HTR-8/SVneo (cell line): ENCODE measurements at places on chromosomes 16 and 17.

GRCh38 chr17:18981335-18981641 lies 23.3 kb downstream of the FAM83G start:
- no peak for DNase-seq

GRCh38 chr17:29347831-29348629 lies 42.1 kb upstream of the TAOK1 start:
- peak; percentile 60 for DNase-seq

DNA sequence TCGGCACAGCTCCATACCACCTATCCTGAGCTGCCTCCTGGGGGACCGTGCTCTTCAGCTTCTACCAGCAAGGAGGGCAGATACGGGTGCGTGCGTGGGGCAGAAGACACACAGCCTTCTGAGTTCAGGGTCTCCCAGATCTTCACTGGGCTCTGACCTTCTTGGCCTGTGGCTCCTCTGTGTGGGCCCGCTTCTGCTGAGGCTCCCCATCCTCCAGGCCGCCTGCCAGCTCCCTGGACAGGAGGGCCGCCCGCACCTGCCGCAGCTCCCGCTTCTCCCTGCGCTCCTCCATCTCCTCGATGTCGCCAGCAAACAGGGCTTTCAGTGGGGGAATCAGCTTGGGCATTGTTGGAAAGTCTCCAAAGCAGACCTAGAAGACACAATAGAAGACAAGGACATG lies 25.2 kb downstream of the ELAC2 start:
- no peak for DNase-seq

GRCh38 chr17:61326330-61326729 lies 73.3 kb upstream of the TBX2 start:
- DNase-seq, result no peak

GRCh38 chr16:1159325-1159972 lies 6.5 kb downstream of the CACNA1H start:
- no peak for DNase-seq

- no peak for DNase-seq
These were observed 95.9 kb upstream of the CIBAR2 start for GRCh38 chr16:85208181-85208580.

GRCh38 chr17:28951991-28952975 lies 965 bp upstream of the PHF12 start:
- DNase-seq, result peak; percentile 98

GRCh38 chr17:67995570-67996263 lies 552 bp downstream of the C17orf58 start:
- DNase-seq, result no peak

DNA sequence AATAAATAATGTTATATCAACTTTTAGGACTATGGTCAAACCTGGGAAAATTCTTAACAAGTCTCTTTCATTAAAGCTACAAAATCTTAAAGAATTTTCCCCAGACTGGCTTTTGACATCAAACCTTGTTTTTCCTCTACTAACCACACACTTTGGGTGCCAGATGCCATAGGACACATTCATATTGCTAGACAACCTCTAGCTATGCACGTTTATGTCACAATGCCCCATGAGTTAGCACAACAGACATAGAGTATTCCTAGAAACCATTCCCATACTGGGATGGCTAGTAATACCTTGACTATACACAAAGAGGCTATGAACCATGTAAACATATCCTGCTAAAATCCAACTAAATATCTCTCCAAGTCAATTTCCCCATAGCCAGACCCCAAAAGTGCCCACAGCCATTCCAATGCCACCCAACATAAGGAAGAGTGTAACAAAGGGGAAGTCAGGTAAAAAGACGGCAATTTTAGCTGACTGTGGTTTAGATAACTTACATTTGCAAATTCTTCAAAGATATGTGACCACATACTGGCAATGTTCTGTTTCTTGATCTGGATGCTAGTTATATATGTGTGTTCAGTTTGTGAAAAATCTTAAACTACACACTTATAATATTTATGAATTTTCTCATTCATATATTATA lies 23.4 kb downstream of the SMURF2 start:
- no peak for DNase-seq

DNA sequence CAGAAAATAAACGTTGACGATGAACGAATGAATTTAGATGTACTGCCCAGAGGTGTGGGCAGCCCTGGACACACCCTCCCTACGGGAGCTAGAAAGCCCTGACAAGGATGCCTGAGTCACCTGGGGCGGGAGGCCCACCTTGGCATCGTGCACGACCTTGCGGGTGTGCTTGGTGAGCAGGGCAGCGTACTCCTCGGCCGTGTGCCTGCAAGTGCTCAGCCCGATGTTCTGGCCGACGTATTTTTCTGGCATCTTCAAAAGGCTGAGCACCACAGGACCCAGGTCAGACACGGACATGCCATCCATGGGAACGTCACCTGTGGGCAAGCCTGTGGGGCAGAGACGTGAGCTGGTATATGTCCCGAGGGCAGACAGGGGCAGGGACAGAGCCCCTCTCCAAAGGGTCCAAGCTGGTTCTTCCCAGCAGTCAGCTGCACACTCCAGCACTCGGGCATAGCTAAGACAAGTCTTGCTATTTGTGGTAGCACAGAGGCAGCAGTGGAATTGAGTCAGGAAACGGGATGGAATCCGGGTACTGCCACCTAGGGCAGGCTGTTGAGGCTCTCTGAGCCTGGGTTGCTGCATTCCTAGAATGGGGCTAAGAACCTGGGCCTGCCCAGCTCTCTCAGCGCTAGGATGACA lies 10.8 kb downstream of the NMRAL1 start:
- no peak for DNase-seq

DNA sequence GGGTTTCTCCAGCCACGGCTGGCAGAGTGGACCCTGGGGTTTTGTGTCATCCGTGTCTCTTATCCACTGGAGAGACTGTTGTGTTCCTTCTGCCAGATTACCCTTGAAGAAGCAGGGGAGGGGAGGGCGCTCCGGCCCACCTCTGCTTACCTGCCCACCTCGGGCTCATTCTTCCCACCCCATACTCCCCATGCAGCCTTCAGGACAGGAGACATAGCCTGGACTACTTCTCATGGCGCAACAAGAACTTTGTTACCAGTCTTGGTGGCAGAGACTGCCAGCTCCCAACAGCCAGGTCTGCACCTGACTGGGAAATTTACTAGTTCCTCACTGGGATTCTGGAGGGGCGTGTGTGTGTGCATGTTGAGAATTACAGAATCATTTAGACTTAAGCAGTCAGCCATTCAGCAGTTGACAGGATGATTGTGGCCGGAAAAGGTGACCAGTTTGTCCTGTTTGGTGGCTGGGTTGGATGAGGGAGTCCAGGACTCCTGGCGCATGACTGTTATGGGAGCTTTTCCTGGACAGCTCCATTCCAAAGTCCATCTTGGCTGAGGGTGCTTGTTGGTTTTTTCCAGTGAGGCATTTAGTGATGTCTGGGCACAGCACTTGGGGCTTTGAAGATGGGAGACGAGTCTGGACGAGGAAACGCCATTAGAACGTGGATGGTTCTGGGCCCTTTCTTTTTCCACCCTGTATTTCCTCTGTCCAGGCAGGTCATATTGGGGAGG lies 8.7 kb downstream of the GSE1 start:
- DNase-seq, result no peak

DNA sequence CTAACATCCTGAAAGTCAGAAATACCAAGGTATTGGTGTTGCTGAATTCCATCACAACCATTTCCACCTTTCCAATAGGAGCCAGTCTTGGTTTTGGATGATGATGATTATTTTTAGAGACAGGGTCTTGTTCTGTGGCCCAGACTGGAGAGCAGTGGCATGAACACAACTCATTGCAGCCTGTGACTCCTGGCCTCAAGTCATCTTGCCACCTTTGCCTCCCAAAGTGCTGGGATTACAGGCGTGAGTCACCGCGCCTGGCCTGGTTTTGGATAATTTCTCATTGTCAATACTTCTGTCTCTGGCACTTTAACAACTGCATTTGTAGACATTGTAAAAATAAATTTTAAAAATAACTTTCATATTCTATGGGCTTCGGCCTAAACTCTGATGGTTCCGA lies 22.6 kb downstream of the STAT5B start:
- no peak for DNase-seq

DNA sequence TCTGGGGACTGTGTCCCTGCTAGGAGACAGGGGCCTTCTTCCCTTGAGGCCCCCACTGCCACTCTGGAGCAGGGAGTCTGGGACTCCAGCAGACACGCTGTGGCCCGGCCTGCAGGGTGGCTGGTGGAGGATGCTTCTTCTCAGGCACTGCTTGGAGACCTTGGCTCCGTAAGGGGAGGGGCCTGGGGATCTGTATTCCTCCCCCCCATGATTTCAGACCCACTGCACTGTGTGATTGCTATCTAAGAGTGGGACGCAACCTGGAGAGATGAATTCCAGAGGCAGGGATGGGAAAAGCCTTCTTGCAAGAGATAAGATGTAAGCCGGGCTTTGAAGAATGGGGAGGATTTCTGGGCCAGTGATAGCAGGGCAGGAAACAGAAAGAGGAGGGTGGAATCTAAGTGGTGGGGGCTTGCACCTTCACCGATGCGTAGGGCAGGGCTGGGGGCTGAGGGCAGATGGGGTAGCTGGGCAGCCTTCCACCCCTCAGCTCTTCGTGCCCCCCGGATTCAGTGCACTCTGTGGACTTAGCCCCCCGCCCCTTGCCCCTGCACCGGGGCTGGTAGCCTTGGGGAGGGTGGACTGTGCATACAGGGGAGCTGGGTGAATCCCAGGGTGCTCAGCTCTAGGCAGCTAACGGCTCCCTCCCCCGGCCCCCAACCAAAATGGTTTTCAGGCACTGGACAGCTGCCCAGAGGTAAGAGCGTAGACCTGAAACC lies 5.2 kb upstream of the GSE1 start:
- no peak for DNase-seq

DNA sequence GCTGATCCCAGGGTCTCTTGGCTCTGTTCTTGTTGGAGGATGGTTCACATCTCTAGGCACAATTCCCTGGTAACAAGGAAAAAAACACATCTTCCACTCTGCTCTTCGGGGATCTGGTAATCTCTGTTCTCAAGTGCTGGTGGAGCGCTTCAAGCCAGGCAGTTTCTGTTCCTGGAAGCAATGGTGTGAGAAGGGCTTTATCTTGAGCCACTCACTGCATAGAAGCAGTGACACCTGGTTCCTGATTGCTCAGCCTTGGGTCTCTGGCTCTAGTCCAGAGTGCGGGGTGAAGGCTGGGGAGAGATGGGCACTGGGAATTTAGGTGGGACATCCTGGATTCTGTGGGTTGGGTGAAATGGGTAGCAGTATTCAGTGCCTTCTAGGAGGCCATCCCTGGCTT lies 14.1 kb downstream of the AKAP1 start:
- DNase-seq, result no peak

GRCh38 chr16:15542734-15543347 lies 100.1 kb downstream of the MARF1 start:
- no peak for DNase-seq

DNA sequence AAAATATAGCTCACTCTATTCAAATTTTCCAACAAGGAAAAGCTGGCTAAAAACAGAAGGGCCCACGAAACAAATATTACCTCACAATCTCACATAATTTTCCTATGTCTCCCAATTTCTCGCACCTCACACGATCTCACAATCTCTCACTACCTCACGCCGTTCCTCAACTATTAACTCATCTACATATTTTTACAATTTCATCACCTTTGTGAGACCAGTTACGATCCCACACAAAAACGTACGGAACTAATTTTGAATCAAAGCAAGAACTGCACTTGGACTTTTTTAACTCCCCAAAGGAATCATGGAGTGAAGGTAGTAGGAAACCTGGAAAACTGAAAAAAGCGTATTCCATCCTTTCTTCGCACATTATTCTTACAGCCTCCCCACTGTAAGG lies 1.1 kb downstream of the CBX1 start:
- DNase-seq, result no peak

GRCh38 chr17:2797637-2798036 lies 1.4 kb downstream of the RAP1GAP2 start:
- no peak for DNase-seq

GRCh38 chr16:89071686-89072547 lies 21.7 kb upstream of the ACSF3 start:
- no peak for DNase-seq

- no peak for DNase-seq
These were observed 164.8 kb downstream of the SNX29 start for GRCh38 chr16:12141073-12141951.

DNA sequence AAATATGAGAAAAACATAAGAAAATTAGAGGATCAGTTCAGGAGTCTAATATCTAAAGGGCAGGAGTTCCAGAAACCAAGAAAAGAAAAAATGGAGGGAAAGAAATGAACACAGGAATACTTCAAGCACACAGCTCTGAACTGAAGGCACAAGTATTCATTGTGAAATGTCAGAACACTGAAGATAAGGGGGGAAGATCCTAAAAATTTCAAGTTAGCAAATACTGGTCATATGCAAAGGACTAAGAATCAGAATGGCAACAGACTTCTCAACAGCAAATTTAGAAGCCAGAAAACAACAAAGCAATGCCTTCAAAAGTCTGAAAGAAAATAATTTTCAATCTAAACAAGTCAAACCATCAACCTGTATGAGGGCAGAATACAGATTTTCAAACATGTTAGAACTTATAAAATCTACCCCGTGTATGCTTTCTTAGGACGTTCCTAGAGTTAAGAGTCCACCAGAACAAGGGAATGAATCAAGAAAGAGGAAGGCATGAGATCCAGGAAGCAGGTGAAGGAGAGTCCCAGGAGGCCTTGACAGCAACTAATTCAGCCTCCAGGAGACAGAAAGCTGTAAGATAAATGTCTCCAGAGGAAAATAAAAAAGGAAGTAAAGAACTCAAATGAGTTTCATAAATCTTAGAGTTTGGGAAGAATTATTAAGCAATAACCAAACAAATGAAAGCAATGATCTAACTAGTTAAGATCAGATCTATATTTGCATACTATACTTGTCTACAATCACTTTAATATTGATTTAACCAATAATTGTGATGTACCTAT lies 2.8 kb downstream of the BRD7 start:
- no peak for DNase-seq

DNA sequence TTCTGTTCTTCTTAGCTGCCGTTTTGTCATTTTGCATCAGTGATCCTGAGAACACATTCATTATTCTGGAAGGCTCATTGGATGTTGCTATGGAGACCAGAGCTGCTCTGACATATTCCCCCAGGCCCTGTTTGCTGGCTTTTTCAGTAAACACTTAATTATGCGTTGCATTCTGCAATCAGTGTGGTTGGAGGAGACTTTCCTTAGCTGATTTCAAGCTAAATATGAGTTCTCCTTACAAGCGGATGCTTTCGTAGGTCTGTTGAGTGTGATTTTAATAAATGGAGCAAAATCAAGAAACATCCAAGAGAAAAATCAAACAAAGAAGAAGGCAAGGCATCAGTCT lies 38.2 kb upstream of the NUDT7 start:
- no peak for DNase-seq
